ENCODE measurements at places on chromosomes 5 and 9.

DNA sequence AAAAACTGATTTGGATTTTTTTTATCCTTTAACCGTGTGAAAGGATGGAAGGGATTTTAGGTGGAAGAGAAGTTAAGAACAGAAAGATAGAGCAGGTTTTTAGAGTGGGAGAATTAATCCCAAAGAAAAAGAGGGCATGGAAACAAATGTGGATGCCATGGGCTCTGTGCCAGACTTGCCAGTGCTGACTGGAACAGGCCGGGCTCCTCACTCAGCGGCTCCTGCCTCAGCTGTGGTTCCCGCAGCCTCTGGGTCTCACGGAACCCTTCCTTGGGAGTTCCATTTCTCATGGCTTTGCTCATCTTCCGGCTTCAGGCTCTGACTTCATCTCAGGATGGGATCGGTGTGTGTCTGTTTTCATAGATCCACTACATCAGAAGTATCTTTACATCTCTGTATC lies 30.4 kb upstream of the SLC2A8 start:
- no peak for DNase-seq

DNA sequence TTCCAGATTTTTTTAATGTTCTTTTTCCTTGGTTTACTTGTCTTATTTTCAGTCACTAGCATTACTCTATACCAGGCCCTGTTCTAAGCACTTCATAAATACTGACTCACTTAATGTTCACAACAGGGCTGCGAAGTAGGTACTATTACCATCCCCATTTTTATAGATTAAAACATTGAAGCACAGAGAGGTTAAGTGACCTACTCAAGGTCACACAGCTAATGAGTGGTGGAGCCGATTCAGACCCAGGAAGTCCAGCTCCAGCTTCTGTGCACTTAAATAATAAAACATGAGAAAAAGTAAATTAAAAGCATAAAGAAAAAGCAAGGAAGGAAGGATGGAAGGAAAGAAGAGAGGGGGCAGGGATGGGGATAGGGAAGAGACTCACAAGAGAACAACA lies 45.3 kb upstream of the DNAH5 start:
- no peak for DNase-seq

DNA sequence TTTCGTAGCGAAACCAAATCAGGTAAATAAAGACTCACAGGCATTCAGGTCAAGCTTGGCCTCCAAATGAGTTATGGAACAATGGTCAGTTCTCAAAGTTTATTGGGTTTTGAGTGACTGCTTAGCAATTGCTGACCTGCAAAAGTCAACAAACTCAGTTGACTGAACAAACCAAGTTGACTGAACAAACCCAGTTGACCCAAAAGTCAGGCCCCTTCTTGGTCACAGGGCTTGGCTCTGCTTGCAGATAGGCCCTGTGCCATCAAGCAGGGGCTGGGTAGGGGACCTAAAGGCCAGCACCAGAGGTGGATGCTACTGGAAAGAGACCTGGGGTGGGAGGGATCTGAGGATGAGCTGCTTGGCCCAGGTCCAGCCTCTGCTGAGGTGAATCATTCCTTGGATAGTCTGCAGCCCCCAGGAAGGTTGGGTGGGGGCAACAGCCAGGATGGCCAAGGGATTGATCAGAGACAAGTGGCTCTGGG lies 64.6 kb downstream of the GADD45G start:
- no peak for DNase-seq

DNA sequence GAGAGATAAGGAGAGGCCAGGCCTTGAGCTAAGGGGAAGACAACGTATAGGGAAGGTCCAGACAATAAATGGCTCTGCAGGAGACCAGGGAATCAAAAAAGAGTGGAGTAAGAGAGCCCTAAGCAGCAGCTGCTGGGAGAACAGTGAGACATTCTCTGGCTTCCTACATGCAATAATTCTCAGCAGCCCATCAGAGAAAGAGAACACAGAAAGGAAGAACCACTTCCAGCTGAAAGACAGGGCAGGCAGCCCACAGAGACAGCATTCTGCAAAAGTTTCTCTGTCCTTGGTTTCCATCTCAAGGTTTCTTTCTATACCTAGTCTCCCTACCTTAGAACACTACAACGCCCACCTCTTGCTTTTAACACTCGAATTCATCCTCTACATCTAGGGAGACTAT lies 189.9 kb downstream of the DEPDC1B start:
- DNase-seq, result no peak

GRCh38 chr5:154761046-154761736 lies 6.0 kb downstream of the LARP1 start:
- DNase-seq, result no peak

DNA sequence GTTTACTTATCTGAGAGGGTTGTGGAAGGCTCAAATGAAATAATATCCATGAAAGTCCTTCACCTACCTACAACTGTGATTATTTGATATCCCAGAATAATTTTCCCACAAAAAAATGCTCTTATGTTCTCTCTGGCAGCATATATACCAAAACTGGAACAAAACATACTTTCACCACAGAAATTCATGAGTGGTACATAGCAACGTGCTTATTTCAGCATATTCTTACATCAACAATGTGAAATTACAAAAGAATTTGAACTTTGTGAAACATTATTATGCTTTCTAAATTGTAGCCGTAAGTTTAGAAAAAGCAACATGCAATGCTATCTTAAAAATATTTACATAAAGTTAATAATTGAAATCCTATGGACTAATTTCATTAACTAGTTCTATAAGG lies 137.1 kb downstream of the GABRB2 start:
- no peak for DNase-seq

- DNase-seq, result no peak
Measured at GRCh38 chr9:1042466-1042865, 7.7 kb upstream of the DMRT2 start.

DNA sequence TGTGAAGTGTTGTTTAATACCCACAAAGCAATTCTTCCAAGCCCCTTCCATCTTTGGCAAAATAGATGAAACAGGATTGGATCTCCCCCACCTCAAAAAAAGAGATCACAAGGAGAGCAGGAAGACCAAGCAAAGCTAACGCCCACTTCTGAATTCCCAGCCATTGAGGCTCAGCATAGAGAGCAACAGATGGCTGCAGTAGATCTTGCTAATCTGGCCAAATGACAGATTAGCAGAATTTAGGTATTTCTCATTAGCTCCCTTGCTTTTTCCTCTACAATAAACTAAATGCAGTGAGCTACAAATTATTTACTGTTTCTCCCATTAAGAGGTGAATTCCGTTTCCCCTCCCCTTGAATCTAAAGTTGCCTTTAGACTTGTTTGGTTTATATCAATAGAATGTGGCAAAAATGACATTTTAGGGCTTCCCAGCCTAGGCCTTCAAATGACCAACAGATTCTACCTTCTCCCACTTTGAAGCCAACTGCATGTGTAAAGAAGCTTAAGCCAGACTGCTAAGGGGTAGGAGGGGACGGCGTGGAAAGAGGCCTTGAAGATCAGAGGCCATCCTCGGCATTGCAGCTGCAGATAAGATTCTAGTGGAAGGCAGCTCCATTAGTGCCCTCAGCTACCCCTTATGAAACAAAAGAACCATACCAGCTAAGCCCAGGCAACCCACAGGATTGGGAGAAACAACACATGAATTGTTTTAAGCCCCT lies 56.8 kb upstream of the CPEB4 start:
- no peak for DNase-seq

- DNase-seq, result no peak
Measured at GRCh38 chr5:113050721-113051382, 74.3 kb downstream of the DCP2 start.

DNA sequence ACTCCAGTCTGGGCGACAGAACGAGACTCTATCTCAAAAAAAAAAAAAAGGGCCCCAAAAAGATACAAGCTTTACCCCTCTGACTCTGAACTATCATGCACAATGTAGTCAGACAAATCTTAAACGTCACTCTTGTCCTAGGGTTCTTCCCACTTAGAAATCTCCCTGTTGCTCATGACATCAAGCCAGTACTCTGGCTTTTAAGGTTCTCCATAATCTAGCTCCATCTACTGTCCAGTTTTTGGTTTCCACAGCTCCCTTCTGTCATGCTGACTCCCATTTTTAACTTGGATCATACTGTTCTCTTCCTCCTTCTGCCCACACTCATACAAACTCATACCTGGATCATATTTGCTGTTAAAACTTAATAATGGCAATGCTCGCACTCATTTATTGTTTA lies 156.7 kb upstream of the TLX3 start:
- no peak for DNase-seq

GRCh38 chr9:131475956-131476776 lies 26.6 kb upstream of the POMT1 start:
- no peak for DNase-seq

GRCh38 chr5:177593511-177593910 lies 1.5 kb downstream of the TMED9 start:
- DNase-seq, result no peak

DNA sequence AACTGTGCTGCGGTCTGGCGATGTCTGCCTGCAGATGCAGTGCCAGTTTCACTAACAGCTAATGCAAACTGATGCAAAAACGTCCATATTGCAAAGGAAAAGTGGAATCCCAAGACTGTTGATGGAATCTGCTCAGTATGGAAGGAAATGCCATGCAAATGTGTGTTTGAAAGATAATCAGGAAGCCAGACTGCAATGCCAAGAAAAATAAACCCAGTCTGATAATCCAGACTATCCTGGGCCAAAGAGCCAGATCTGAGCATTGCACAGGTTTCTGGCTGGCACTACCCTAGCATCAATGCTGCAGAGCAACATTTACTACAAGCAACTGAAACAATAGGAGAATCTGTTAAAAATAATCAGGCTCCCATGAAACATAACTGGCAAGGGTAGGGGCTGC lies 130.3 kb downstream of the FSTL4 start:
- DNase-seq, result no peak

GRCh38 chr9:101388507-101388993 lies 3.7 kb upstream of the BAAT start:
- DNase-seq, result no peak

DNA sequence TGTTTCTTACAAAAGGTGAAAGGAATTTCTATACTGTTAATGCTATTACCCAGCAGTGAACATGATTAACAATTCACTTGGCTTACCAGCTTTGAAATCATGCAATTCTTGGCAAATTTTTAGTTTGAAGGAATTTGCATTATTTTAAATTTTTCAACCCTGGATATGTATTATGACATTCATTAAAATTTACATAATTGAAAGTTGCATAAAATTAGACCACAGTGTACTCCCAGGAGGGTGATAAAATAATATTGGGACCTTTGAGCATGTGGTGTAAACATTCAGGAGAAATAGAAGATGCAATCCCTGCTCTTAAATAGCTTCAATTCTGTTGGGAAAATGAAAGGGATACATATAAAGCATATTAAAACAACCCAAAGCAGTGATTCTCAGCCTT lies 412.2 kb upstream of the SGCD start:
- no peak for DNase-seq

GRCh38 chr9:93598647-93599241 lies 22.4 kb downstream of the PHF2 start:
- DNase-seq, result no peak

GRCh38 chr9:70474413-70474812 lies 60.0 kb upstream of the KLF9 start:
- DNase-seq, result no peak

GRCh38 chr5:178423901-178424809 lies 166.0 kb downstream of the COL23A1 start:
- DNase-seq, result no peak

DNA sequence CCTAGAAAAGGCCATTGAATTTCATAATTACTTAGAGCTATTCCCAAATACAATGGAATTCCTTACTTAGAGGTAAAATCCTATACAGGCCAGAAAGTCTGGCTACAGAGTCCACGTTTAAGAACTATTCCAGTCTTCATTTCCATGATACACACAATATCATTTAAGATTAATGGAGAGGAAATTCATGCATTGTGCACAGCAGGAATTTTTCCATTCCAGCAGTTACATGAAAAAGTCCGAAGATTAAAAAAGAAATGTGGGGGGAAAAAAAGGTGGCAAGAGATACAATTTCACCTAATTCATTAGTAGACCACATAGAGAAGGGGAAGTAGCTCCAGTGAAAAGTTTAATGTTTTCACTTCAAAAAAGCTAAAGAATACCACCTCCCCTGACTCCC lies 63.1 kb downstream of the CHD1 start:
- DNase-seq, result no peak

GRCh38 chr9:129778469-129778868 lies 24.5 kb upstream of the TOR1B start:
- no peak for DNase-seq

DNA sequence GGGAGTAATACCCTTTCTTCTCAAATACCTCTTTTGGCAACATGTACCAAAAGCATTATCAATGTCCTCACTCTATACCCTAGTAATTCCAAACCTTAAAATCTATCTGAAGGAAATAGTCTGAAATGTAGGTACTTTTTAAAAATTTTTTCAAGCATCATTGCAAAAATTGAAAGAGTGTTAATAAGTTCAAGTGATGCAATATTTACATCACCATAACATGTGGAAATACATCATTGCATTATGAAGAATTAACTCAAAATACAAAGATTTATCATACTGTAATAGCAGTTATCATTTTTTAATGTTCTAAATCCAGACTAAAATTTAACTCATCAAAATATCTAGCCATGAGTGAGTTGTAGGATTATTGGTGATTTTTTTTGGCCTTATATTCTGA lies 123.1 kb downstream of the DENND1A start:
- no peak for DNase-seq

DNA sequence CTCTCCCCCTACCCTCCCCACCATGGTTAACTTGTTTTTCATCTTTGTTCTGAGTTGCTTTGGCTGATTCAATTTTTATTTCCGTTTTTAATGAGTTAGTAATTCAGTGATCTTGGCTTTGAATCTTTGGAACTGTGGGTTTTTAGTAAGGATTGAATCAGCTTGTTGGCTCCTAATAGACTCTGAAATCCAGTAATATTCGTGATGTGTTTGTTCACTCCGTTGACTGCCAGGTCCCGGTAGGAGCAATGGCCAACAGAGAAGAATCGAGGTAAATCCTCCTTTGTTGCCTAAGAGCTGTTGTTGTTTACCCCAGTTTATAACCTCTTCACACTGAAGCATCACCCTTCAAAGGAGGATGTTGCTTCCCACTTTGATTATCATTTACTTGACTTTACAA lies 92.7 kb downstream of the PCSK1 start:
- no peak for DNase-seq

DNA sequence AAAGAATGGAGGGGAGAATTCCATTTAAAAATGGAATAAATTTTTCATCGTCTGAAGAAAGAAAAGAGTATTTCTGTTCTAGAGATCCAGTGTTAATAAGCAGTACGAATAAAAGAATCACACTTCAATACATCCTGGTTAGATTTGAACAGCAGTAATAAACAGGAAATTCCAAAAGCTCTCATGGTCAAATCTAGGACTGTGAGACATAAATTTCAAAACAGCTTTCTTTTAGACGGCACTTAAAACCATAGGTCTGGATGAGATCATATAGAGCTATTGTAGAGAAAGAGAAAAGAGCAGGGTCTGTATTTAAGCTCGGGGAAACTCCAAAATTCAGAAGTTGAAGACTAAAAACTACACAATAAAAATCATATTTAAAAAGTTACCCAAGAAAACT lies 1006.9 kb upstream of the CTNND2 start:
- DNase-seq, result no peak
